ENCODE measurements at places on chromosomes 5 and 9.

GRCh38 chr5:31186672-31187267, 6.7 kb upstream of the CDH6 start:
- no peak for DNase-seq

DNA sequence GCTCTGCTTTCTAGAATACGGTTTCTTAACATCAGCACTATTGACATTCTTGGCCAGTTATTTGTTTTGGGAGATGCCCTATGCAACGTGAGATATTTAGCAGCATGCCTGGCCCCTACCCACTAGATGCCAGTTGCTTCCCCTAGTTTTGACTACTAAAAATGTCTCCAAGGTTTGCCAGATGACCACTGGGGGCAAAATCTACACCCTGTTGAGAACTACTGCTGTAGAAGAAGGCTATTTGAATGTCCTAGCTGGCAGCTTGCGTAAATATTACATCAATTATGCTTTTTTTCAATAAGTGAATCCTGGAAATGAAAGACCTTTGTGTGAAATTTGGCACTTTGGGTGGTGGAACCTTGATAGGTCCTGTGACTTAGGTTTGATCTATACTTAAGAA, 5.0 kb downstream of the NCBP1 start:
- no peak for DNase-seq

DNA sequence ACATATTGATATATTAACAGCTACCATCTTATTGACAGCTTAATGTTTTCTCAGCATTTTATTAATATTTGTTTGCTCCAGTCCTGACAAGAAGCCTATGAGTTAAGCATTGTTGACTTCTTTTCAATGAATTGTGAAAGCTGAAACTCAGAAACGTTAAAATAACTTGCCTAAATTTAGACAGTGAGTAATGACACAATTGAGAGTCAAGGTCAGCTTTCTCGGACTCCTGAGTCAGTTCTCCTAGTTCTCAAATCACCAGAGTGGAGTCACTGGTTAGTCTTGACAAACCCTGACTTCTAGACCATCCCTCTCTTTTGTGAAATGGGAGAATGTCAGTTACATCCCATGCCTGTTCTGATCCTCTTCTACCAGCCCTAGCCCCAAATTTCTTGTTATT, 222.7 kb upstream of the ACO1 start:
- DNase-seq: no peak

GRCh38 chr9:130837002-130837511, 2.0 kb downstream of the ABL1 start:
- DNase-seq: no peak

DNA sequence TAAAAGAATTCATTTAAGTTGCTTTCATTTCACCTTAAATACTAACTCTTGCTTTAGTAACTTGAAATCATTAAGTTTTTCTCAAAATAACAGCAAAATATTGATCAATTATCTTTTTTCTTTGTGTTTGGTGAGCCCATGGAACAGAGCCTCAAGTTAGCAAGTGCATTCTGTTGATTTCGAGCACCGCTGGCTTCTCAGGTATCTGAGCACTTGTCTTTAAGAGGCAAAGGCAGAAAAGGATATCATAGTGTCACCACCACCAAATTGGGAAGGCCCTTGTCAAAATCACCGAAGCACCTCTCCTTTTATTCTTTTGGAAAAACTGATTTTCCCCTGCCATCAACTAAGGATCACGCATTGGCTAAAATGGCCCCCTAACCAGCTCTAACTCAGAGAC, 17.1 kb upstream of the CTNNAL1 start:
- DNase-seq: no peak

DNA sequence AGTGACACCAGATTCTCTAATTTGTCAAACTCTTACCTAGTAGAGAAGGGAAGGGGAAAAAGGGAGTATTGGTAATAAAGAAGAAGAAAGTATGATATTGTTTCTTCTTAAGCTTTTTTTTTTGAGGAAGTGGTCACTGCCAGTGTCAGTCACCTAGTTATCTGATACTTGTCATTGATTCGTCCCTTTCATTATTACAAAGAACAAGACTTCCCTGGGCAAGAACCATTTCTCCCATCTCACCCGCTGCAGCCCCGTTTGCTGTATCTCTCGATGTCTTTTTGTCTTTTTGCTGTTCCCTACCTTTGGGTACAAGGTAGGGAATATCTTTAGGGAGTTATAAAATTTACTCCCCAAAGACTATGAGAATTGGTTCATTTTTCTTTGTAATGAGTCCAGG, 249.0 kb downstream of the ARHGAP26 start:
- no peak for DNase-seq

- DNase-seq: no peak
Measured at GRCh38 chr5:134543820-134544614, 18.5 kb downstream of the JADE2 start.

GRCh38 chr9:81737871-81738507, 48.6 kb upstream of the TLE1 start:
- DNase-seq: no peak

- no peak for DNase-seq
Measured at GRCh38 chr5:141740885-141741284, 58.9 kb upstream of the ARAP3 start.

- DNase-seq: no peak
Measured at GRCh38 chr5:156367597-156367996, 40.6 kb downstream of the SGCD start.

DNA sequence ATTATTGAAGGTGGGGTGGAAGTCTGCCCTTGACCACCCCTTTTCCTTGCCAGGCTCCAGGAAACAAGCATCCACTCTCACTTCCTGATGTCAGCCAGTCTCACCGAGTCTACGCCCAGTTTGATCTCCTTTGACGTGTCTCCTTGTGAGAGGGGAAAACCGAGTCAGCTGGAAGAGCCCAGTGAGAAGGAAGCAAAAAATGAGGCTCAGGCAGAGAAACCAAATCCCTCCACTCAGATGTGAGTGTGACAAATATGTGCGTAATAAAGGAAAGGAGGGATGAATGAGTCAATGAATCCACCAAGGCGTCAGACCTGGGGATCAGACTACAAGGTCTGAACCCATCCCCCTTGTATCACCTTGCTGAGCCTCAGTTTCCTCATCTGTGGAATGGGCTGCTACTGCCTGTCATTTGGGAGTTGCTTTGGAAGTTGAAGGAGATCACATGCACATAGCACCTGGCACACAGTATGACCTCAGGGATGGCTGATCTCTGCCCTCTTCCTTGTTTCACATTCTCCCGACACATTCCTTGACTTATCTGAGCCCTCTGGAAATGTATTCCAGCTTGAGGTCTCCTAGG, 61.3 kb upstream of the XPA start:
- no peak for DNase-seq

DNA sequence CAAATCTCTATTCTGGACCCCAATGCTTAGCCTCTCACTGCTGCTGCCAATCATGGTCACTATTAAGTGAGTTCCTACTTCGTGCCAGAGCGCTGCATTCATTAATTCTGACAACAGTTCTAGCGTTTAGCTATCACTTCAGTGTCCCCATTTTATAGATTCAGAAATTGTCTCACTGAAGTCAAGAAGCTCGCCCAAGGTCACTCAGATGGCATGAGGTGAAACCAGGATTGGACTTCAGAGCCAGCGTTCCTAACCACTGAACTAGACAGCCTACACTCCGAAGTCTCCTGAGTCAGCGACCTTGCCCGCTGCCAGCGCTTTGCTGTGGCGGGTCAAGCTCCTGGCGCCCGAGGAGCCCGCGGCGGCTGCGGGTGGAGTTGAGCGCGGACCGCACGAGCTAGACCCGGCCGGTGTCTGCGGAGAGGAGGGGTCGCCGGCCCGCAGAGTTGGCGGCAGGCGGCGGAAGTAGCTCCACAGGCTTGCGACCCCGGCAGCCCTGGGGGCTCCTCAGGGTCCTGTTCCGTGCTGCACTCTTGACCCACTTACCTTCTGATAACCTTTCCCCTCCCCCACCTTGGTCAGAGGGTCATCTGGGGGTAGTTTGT, 2.1 kb upstream of the GABRB2 start:
- no peak for DNase-seq

- DNase-seq: no peak
Measured at GRCh38 chr5:504326-505154, 19.7 kb downstream of the SLC9A3 start.

DNA sequence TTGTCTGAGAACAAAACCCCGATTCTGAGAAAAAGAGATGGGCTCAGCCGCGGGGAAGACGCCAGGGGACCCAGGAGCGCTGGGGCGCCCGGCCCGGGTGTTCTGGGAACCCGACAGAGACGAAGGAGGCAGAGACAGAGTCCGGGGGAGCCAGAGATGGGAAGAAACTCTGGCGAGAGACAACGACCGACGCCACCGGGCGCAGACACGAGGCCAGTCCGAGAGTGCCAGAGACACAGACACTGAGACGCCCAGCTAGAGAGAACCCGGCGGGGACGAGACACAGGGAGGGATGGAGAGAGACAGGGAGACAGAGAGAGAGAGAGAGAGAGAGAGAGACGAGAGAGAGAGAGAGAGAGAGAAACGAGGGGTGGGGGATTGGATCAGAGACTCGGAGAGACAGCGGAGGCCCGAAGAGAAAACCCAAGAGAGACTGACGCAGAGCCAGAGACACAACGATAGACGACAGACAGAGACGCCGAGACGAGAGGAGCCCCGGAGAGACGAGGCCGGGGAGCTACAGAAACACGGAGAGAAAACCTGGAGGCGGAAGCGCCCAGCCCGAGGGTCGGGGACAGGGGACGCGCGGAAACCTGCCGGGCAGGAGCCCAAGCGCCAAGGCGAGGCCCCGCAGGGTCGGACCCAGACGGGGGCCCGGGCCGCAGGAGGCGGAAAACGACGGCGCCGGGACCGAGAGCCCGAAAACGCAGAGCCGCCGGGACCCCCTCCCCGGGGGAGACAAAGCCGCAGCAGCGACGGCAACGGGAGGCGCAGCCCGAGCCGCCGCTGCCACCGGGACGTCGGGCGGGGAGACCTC, 3.3 kb downstream of the NR5A1 start:
- DNase-seq: no peak

DNA sequence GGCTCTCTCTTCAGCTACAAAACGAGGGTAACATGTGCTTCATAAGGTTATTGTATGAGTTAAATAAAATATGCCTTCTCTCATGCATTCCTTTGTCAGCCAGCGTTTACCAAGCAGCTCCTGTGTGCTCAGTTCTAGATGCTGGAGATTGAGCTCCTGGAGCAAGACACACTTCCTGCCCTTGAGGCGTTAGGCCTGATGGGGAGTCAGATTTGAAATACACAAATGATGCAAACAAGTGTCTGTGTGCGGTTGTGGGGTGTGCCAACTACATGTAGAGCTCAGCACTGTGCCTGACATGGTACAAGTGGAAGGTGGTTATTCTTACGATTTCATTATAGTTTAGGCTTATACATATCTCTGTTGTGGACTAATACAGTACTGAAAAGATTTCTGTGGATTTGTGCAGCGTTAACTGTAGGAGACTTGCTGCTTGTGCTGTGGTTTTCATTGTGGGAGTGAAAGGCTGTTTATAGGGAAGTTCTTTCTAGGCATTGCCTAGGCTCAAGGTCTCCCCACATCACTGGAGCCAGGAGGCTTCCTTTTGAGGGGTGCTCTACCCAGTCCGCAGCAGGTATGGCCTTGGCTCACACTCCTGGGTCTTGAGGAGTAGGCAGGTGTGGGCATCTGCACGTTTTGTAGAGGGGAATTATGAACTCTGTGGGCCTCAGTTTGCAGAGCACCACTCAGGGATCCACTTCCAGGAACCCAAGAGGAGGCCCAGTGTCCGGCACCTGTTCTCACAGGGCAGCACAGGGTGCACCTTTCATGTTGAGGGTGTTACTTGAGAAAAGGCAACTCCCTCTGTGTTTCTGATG, 39.8 kb upstream of the ANGPTL2 start:
- DNase-seq: no peak

GRCh38 chr5:1797103-1797800, 2.4 kb downstream of the MRPL36 start:
- no peak for DNase-seq

DNA sequence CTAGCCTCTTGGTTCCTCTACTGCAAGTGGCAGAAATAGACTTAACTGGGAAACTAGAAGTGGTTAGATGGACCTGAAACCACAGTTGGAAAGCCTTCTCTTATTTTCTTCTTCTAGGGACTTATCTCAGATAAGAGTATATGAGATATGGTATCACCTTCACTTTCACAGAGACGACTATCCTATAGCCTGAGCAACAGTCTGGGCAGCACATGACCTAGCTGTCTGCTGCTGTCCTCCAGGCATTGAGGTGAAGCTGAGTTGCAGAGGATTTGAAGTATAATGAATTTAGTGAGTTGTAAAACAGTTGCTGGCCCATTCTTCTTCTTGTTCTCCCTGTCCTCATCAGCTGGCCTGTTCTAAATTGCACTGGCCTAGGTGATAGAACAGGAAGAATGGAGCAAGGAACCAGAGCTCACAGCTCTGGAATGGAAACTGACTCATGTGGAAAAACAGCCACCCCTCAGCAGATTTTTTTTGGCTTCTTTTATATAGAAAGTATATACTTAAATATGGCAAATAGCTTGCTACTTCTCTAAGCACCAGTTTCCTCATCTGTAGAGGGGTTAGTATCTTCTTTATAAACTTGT, 27.8 kb downstream of the RECK start:
- DNase-seq: no peak

DNA sequence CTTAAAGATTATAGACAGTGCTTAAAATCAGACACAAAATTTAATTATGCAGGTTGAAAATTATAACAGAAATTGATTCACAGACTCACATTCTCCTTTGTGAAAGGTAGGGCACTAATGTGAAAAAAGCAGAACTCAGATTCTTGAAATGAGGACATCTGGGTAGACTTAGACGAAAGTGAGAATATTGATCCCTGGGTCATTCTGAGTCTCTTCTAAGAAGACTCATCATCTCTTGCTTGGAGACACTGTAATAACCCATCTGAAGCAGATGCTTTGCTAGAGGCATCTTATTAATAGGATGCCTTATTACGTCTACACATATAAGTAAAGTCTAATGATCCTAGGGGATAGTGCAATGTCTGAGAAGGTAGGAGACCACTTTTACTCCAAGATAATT, 274.4 kb downstream of the HINT1 start:
- DNase-seq: no peak

GRCh38 chr9:109974143-109974917, 194.3 kb downstream of the PALM2AKAP2 start:
- DNase-seq: no peak

- no peak for DNase-seq
Measured at GRCh38 chr5:35230038-35230611, at the start of gene PRLR. Gene PRLR (minus strand): TSS chr5:35230487. CDS start chr5:35089620, 140,867 bp downstream.

- DNase-seq: no peak
Measured at GRCh38 chr5:98585661-98586310, 187.7 kb upstream of the RGMB start.

- peak; percentile 23 for DNase-seq
Measured at GRCh38 chr5:93107805-93108520, 473.1 kb downstream of the NR2F1-AS1 start.

- peak; percentile 51 for DNase-seq
Measured at GRCh38 chr9:129177443-129177790, 644 bp downstream of the IER5L start.

All from NCI-H774 (cell line).